Iris pigment epithelial cell (primary cell): ENCODE measurements at places on chromosomes 5 and 9.

DNA sequence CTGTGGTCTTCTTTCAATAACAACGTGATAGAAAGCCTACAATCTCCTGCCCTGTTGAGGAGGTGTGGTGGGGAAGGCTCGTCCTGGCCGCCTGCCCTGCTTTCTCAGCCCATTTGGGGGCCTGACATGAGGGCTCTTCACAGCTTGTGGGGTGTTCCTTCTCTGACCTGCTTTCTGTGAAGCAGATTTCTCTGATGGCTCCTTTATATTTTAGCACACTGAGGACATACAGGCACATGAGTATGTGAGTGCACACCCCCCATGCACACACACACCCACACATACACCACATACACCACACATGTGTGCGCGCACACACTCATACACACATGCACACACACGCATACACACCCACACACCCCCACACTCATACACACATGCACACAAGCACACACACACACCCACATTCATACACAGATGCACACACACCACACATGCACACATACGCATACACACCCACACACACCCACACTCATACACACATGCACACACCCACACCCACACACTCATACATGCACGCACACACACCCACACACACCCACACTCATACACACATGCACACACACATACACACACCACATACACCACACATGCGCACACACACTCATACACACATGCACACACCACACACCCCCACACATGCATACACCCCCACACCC, 117.5 kb downstream of the COL5A1 start:
- DNase-seq, result peak; percentile 33

- DNase-seq, result peak; percentile 11
Observed at GRCh38 chr9:80076162-80076561, 504.4 kb downstream of the TLE4 start.

DNA sequence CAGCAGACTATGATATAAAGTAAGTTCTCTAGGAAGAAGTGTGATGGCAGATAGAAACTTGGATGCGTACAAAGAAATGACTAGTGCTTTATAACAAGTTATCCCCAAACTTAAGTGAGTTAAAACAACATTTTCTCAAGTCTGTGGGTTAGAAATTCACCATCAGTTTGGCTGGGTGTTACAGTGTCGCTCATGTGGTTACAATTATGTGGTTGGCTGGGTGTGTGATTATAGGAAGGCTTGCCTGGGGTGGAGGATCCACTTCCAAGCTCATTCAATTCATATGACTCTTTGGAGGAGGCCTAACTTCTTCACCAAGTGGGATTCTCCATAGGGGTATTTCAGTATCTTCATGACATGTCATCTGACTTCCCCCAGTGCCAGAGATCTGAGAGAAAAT, 10.3 kb upstream of the C9orf40 start:
- no peak for DNase-seq

GRCh38 chr9:103881419-103881818, 212.7 kb upstream of the SMC2 start:
- no peak for DNase-seq

GRCh38 chr9:76023715-76024195, 133.3 kb downstream of the PCSK5 start:
- peak; percentile 22 for DNase-seq

DNA sequence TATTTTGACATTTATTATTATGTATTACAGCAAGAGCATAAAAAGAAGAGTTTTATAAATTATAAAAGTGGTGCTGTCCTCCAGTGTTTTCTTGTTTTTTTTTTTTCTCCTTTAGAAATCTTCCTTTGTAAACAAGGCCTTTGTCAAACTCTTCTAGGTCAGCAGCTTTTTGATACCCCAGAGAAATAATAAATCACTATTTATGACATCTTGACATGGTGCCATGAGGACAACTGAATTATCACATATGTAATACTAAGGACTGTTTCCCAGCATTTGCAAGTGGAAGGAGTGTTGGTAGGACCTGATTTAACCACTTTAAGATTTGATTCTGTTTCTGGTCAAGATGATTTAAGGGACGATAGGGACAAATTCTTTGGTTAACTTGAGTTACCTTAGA, 4.6 kb downstream of the SMARCA2 start:
- DNase-seq, result no peak

GRCh38 chr9:97564291-97565175, 63.1 kb downstream of the TMOD1 start:
- peak; percentile 70 for DNase-seq

GRCh38 chr9:113012492-113012891, 500 bp upstream of the ZNF883 start:
- peak; percentile 1 for DNase-seq

DNA sequence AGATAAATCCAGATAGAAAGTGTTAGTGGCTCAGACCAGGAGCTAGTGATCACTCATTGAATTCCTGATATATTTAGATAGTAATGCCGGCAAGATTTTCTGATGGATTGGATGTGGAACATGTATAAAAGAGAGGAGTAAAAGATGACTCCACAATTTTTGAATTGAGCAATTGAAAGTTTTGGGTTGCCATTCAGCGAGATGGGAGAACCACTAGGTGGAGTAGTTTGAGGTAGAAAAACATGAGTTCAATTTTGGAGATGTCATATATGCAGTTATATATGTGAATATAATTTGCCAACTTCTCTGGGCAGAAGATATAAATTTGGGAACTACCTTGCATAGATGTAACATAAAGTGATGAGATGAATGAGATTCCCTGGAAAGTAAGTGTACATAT, 502.5 kb upstream of the SEMA6A start:
- DNase-seq, result peak; percentile 0

GRCh38 chr9:84821431-84821830, 151.9 kb downstream of the NTRK2 start:
- no peak for DNase-seq

DNA sequence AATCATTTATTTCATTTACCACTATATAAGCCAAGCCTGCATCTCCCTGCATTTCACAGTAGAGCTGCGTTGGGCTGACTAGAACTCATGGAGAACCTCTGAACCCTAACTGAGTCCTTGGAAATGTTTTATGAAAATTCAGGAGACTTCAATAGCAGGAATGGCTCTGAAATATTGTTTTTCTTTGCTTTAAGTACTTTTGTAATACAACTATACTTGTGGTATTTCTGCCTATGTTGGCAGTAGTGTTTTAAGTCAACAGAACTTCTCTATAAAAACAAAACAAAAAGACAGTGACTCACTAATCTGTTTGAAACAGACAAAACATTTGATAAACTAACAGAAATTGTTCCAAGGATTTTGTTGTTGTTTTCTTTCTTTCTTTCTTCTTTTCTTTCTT, 489.2 kb upstream of the MEF2C start:
- DNase-seq, result no peak

DNA sequence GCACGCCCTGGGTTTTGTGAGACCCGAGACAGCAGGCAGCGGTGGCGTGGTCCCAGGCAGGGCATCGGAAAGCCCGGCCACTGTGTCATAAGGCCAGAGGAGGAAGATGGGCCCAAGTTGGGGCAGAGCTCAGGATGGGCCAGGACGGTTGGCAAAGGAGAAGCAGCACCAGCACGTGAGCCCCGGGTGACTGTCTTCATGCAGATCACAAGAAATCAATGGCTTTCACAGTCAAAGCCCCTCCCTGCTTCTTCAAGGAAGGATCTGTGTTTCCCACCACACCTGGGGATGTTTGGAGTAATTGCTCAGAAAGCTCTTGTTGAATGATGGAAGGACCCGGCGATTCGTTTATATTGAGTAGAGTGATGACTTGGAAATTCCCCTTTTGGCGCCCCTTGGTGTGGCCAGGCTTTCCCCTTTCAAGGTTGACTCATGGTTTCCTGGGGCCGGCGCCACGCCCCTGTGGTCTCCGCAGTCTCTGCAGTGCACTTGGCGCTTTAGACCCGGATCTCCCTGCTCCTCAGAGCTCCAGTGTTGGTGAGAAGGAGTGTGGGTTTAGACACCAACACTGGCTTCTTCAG, 52.1 kb downstream of the IL31RA start:
- DNase-seq, result peak; percentile 81

- no peak for DNase-seq
Observed at GRCh38 chr9:125629446-125629845, 77.6 kb downstream of the MAPKAP1 start.

- DNase-seq, result no peak
Observed at GRCh38 chr5:150206098-150206778, 16.4 kb downstream of the SLC6A7 start.

GRCh38 chr5:177600508-177601018, 631 bp downstream of the B4GALT7 start:
- DNase-seq, result peak; percentile 46

- DNase-seq, result no peak
Observed at GRCh38 chr9:68825762-68826472, 120.9 kb downstream of the PIP5K1B start.

GRCh38 chr9:95224376-95225019, 93.0 kb downstream of the FANCC start:
- peak; percentile 62 for DNase-seq

DNA sequence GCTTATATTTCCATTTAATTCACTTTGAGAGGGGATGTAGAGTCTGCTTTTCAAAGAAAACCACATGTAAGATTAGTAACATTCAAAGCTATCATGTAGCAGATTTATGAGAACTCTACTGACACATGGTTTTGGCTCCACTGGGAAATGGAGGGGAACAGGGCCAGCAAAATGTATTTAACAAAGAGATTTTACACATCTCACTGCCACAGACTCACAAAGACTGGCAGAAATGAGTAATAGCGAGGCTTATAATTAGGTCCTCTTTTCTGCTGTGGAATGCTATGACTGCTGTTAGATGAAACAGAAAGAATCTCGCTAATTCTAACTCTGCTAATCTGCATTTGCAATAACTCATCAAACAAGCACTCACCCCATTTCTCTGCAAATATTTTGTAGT, 4.5 kb downstream of the DAP start:
- DNase-seq, result peak; percentile 62

- DNase-seq, result no peak
Observed at GRCh38 chr5:38148021-38148625, 110.2 kb upstream of the EGFLAM start.

- peak; percentile 64 for DNase-seq
Observed at GRCh38 chr5:67998709-67999261, 216.8 kb upstream of the PIK3R1 start.

GRCh38 chr5:14948383-14948782, 76.8 kb upstream of the ANKH start:
- DNase-seq, result no peak

DNA sequence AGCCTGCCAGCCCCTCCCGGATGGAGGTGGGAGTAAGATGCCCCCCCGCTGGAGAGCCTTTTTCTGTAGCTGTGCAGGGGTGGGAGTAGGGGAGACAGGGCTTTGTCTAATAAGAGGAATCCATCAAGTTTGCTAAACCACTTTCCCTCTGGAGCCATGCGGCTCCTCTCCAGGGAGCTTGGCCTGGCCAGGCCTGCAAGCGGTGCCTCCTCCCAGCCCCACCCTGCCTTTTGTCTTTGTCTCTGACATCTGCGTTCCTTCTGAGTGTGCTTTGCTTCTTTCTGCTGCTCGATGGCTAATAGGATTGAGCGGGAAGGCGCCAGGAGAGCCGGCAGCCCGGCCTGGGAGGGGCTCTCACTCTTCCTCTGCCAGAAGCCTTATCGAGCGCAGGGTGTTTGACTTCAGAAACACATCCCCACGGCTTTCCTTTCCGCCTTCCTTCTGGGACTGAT, 26.7 kb upstream of the FCN1 start:
- no peak for DNase-seq

GRCh38 chr9:95333426-95333825, 15.9 kb upstream of the FANCC start:
- no peak for DNase-seq

DNA sequence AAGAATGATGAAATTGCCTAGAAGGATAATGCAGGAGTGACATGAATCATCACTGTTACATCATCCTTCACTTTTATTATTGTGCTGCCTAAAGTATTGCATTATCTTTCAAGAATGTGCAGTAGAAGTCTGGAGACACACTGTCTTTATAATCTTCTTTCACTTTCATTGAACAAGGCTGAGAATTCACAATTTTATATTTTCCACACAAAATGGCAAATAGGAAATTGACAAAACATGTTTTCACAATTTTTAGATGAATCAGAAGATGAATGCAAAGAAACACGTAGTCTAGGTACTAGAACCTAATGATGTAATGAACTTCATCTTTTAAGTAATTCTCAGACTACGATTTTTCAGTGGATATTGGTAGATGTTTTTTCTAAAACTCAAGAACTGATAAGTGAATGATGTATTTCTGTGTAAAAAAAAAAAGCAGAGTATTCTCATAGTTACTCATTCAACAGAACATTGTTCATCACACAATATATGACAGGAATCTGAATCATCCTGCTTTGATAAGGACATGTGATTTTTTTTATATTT, 131.5 kb upstream of the GRHPR start:
- peak; percentile 92 for DNase-seq

GRCh38 chr5:88235828-88236227, 32.8 kb downstream of the TMEM161B start:
- DNase-seq, result no peak

- DNase-seq, result peak; percentile 11
Observed at GRCh38 chr5:180390441-180391190, 37.5 kb upstream of the GFPT2 start.

GRCh38 chr9:93207326-93207814, 23.4 kb downstream of the WNK2 start:
- peak; percentile 36 for DNase-seq

- peak; percentile 93 for DNase-seq
Observed at GRCh38 chr5:177006265-177006972, at the start of gene UIMC1. Gene UIMC1 (minus strand): TSS chr5:177006779. CDS start chr5:176982615, 24,164 bp downstream.

GRCh38 chr9:30723656-30724055, 1660.8 kb upstream of the ACO1 start:
- DNase-seq, result peak; percentile 3

DNA sequence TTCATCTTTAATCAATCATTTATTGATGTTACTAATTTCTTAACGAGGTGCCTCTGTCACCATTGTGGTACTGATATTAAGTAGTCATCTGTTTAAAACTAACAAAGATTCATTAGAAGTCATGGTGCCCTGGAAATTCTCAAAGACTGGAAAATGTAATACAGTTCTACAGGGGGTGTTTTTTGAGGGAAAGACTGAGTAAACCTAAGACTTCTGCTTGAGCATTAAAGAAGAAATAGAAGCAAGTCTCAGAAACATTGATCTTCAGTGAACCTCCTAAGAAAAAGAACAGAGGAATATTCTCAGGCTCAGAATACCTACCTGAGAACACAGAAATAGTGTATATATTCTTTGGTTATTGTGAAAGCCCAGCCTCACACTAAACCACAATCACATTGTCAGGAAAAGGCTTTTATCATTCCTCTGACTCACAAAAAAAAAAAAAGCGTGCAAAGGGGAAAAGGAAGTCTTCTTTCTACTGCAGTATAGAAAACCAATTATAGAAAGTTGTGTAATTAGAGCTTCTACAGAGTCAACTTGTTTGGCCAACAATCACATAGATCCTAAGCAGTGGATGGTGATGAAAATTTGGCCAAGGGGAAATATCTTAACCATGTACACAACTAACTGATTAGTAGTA, 60.8 kb downstream of the HINT1 start:
- DNase-seq, result peak; percentile 2

- DNase-seq, result peak; percentile 25
Observed at GRCh38 chr5:178683783-178684182, 46.7 kb downstream of the ZNF354A start.
